G401 (cell line): ENCODE measurements at places on chromosomes 2 and 18.

DNA sequence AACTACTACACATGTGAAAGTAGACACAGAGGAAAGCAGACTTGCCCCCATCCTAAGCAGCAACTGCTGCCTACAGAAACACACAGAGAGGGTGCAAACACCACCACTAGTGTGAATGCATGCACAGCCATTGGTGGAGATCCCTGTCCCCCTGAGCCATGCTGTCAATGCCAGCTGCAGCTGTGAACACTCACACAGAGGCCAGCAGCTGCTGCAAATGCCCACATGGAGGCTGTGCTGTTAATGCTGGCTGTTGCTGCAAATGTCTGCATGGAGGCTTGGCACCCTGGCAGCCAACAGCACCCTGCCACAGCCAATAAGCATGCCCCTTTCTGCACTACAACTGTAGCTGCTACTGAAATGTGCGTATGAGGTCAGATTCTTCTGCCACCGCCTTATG, 355.0 kb downstream of the LNPK start:
- no peak for DNase-seq

DNA sequence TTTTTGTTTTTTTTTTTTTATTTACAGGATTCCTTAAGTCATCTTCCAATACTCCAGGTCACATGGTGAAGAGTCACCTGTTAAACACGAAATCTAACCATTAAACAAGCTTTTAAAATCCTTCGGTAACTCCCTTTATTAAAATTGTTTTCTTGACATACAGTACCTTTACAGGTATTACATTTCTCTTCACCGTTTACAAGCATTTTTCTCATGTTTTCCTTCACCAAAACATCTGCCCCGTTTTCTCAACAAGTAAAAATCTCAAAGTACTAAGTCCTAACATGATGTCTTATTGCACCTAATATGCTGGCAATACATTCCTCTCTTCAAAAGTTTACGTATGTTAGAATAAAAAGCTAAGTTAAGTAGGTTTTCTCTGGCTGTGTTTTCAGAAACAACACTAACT, 1.1 kb downstream of the PUM2 start:
- no peak for DNase-seq

DNA sequence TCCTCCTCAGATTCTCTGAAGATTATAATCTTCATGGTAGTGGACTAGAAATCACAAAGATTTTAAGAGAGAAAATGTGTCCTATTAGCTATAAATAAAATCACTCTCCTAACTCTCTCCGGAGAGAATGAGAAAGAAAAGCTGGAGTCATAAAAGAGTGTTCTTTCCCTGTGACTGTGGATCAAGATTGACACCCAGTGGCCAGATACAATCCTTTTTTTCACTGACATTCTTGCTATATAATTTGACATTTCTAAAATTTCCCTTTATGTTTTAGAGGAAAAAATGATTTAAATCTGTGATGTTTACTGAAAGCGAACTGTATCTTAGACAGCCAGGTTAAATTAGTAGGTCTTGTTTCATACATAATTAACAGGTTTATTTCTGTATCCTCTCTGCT, 35.4 kb upstream of the LRP2 start:
- peak; percentile 33 for DNase-seq

GRCh38 chr2:83378921-83379320, 1080.2 kb downstream of the SUCLG1 start:
- DNase-seq, result no peak

- DNase-seq, result peak; percentile 71
Observed at GRCh38 chr18:62524440-62525200, 1.8 kb downstream of the ZCCHC2 start.

- peak; percentile 61 for DNase-seq
Observed at GRCh38 chr2:26542194-26542455, 64.2 kb upstream of the OTOF start.

- no peak for DNase-seq
Observed at GRCh38 chr2:109432421-109432820, 181.3 kb downstream of the SEPTIN10 start.

DNA sequence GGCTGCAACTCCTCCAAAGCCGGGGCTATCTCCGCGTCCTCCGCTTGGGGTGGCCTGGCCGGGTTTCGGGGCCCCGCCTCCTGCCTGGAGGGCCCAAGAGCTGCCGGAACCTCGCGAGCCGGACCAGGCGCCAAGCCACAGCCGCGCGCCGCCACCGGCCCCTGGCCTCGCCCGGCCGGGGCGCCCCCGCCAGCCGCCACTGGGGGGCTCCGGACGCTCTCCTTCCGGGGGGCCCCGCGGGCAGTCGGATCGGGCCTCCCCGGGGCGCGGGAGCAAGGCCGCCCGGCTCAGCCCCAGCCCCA, 17.4 kb upstream of the HAAO start:
- peak; percentile 80 for DNase-seq

- no peak for DNase-seq
Observed at GRCh38 chr2:205760157-205760556, 77.9 kb downstream of the NRP2 start.

GRCh38 chr18:6013171-6013810, 118.0 kb upstream of the TMEM200C start:
- no peak for DNase-seq
